ENCODE measurements at places on chromosomes 13 and 19. TPM values are rescaled to one million over a fixed set of nuclear protein-coding genes. Genes with fewer than 3 reads are reported as not detected.
A peak's percentile ranks its signal among the peaks of the same experiment; 100 is the strongest.

- DNase-seq, result peak; percentile 35
Measured at GRCh38 chr19:18488403-18488723, 33.5 kb downstream of the ELL start.

DNA sequence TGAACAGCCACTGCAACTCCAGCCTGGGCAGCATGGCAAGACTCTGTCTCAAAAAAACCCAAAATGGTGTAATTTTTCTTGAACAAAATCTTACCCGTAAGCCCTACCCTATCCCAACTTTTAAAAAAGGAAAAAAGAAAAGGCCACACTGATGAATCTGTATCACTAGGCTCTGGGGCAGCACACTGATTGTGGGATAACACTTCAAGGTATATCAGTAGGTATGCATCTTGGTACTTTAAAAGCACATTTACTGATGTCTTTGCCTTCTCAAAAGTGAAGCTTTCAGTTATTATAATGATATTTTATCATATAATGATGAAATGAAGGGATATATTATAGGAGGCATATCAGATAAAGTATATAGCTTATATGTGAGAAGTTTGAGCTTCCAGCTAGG lies 24.3 kb downstream of the ZNF112 start:
- no peak for DNase-seq

- no peak for DNase-seq
Measured at GRCh38 chr13:77456271-77456670, 79.2 kb upstream of the SCEL start.

DNA sequence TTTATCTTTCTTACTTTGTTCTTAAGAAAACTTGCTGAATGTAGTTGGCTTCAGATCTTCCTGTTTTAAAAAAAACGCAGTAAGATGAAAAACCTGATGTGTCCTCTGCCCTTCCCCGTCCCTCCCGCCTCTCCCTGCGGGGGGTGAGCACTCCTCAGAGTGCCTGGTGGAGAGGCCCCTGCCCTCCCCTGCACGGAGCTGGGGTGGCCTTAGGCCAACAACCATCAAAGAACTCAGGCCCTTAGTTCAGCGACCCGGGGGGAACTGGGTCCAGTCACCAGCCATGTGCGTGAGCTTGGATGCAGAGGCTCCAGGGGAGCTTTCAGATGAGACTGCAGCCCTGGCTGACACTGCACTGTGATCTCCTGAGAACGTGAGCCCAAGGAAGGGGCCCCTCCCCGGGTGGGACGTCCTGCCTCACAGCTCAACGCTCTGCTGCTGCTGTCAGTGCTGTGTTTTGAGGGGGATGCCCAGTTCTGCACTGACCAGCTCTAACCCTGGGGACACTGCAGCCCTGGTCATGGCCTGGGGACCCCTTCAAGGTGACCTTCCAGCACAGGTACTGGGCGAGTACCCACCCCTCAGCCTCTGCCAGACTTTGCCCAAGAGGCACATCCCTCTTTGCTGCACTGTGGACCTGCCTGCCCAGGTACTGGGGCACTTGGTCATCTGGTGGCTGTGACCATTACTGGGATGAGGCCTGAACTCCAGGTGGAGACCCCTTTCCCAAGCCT lies 42.7 kb downstream of the ANKRD10 start:
- no peak for DNase-seq

- peak; percentile 84 for DNase-seq
Measured at GRCh38 chr13:100022798-100023197, 41.2 kb downstream of the ZIC2 start.

LIM2 gene
- not detected for polyA plus RNA-seq

GRCh38 chr13:30016398-30016797 lies 166.0 kb upstream of the UBL3 start:
- no peak for DNase-seq
